ENCODE measurements at places on chromosomes 12 and 14.

DNA sequence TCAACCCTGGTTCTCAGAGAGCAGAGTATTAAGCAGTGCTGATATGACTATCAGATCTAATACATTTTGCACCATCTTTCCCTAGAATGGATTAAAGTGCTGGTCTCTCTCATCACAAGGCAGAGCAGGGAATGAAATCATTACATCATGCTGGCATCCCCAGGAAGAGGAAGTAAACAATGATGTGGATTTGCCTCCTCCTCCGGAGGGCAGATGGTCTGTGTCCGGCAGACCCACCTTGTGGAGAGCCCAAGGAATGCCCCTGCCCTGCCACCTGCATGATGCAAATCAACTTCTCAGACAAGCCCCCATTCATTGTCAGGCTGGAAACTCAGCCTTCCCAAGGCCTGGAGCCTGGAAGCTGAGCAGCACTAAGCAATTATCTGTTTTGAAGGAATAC, 1149.1 kb downstream of the VRK1 start:
- DNase-seq, result no peak

DNA sequence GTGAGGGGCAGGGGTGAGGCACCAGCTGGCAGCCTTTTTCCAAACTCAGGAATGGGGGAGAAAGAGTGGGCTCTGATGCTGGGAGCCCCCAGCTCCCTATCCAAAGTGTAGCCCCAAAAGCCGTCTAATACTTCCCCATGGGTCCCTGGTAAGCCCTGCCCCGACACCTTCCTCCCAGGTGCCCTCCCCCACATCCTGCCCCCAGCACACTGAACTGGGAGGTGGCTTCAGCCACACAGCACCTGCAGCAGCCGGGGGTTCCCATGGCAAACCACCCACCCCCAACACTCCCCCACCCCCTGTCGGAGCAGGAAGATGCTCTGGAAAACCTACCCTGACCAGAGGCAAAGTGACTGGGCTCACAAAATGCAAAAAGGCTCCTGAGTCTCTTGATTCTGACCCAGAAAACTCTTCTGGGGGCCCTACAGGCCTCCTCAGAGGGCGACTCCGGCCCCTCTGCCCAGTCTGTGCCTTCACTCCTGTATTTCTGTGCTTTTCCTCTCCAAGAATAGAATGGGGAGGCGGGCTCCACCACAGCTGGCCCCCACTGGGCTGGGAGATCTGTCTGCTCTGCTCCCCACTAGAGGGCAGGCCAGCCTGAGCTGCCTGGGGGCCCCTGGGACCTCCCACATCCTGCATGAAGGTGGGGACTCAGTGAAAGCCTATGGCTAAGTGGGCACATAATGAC, 81.6 kb downstream of the ITPK1 start:
- peak; percentile 56 for DNase-seq

DNA sequence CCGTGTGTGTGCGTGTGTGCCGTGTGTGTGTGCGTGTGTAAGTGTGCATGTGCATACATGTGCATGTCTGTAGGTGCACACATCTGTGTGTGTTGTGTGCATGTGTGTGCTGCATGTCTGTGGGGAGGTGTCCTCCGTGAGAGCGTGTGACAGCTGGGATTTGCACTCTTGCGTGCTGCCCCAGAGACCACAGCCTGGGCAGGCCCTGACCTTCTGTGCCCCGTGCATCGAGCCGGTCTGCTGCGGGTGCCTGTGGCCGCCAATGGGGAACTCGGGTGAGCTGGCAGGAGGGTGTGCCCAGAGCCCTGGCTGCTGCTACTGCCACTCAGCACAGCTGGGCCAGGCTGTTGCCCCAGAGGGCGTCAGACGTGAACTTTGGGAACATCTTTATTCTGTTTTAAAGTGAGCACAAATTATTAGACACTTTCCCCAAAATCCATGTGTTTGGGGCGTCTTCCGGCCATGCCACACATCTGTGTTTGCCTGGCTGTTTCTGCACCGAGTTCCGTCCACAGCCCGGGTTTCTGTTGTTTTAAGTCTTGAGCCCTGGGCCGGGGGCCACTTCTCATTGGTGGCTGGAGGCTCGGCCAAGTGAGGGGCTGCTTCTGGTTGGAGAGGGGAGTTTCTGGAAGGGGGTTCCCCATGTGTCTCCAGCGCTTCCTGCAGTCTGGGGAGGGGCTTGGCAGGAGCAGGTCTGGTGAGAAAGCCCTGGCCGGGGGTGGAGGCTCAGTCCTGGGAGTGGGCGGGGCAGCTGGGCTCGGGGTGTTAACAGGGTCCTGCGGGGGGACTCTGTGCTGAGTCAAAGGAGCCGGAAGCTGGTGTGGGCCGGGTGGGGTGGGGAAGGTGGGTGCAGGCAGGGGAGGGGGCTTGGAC, 7.6 kb downstream of the CEP170B start:
- no peak for DNase-seq

- DNase-seq, result no peak
These were observed 67.5 kb downstream of the SLC41A2 start for GRCh38 chr12:104890476-104891096.

DNA sequence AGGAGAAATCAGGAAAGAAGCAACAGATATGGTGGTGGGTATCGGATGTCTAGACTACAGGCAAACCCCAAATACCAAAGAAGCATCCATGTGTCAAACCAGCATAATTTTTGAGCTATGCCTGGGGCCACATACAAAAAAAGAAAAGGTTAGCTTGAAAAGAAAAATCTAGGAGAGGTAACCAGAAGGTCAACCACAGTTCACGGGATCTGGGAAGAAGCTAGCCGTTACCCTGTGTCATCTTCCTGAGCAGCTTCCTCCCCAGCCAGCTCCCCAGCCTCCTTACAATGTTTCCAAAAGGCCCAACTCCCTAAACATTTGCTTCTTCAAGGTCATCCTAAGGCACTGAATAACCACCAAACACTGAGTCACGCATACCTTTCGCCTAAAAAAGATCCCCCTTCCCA, 3.1 kb downstream of the SINHCAF start:
- no peak for DNase-seq

DNA sequence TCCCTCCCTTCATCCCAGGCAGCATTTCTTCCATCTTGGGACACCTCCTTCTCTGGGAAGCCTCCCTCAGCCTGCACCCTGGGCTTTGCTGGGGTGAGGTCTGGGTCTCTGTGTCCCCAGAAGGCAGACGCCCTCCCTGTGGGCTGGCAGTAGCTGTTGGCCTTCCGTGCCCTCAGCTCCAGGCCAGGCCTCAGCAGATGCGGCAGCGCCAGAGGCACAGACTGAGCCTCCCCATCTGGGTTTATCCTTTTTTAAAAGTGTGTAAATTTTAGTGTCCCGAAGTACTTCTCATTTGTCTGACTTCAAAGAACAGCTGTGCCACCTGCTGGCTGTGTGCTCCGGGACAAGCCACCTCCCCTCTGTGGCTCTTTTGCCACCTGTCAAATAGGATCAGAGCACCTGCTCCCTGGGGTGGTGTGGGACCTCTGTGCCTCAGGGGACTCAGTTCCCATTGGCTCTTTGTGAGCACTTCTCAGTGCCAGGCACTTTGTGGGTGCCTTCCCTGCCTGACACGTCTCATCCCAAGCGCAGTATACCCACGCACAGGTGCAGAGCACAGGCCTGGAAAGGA, 11.1 kb downstream of the EXOC3L4 start:
- DNase-seq, result no peak

Data from substantia nigra (tissue), 51 donors.